ENCODE measurements at places on chromosomes 3 and 15. TPM values are rescaled to one million over a fixed set of nuclear protein-coding genes. Genes with fewer than 3 reads are reported as not detected.

DNA sequence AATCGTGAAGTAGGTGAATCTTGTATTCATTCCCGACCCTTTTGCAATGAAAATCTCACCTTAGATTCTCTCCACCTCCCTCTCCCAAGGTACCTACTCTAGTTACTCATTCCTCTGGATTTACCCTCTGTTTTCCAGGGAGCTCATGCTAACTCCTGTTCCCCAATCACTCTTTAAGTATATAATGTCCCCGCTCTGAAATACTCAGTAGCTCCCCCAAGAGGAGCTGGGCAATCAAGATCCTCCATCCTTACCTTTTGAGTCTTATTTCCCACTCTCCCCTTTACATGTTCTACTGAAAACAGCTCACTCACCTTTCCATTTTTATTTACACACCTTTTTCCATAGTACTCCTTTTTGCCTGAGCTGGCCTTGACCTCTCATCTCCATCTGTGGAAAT is 599.9 kb downstream of the RBMS3 start:
- no peak for DNase-seq
- no peak overlapping the region for H3K4me3 ChIP-seq
- H3K4me1 ChIP-seq, result no peaks in the 10 kb centered on the region
- no peaks in the 10 kb centered on the region for H3K27me3 ChIP-seq

GPR149 gene
- polyA plus RNA-seq, result not detected

- no peak overlapping the region for H3K4me3 ChIP-seq
These were observed 59.1 kb upstream of the PYDC2 start for GRCh38 chr3:191401775-191402357.

DNA sequence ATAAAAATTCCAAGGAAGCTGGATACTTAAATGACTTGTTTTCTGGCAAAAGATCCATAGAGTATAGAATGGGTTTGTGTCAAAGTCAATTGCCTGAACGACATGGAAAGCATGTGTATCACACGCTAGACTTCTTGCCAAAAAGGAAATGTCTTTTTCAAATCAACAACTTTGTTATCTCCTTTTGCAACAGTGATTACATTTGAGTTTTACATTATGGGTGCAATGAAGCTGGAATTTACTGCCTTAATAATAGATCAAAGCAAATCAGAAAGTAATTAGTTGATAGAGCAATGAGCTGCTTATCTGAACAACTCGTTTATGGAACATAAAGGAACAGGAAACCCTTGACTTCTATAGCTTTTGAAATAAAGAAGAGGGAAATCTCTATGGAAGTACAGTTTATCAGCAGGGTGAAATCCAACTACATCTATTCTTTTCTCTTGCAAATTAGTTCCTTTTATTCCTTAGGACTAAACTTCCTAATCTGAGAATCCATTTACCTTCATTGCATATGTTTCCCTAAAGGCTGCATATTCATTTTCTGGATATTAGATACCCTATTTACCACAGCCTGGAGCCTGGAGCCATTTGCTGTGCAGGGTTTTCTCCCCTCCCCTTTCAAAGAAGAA is 415.1 kb upstream of the NECTIN3 start:
- H3K27ac ChIP-seq, result no peak overlapping the region
- H3K4me1 ChIP-seq, result no peaks in the 10 kb centered on the region
- no peaks in the 10 kb centered on the region for H3K36me3 ChIP-seq
- no peak overlapping the region for H3K4me3 ChIP-seq

DNA sequence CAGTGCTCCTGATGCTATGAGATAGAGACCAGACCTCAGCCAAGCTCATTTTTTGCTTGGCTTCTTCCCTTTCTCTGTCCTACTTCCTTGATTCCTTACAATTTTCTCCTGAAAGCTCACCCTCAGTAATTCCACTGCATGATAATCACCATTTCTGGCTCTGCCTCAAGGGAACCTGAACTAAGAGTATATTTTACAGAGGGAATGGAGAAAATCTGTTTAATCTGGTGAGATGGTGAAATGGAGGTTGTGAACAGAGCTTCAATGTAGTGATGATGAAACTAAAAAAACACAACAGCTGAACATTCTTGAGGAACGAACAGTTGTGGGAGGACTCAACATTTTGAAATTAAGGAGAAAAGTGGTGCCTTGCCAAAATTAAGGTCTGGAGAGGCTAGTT is 16.3 kb downstream of the HHLA2 start:
- no peaks in the 10 kb centered on the region for H3K36me3 ChIP-seq
- no peaks in the 10 kb centered on the region for H3K4me1 ChIP-seq
- no peak overlapping the region for H3K27ac ChIP-seq

GPR27 gene
- polyA plus RNA-seq, result 1.4 TPM

GRCh38 chr3:16496008-16496407 is 17.5 kb downstream of the RFTN1 start:
- peak overlapping the region; percentile 52 for H3K4me3 ChIP-seq
- H3K27ac ChIP-seq, result peak overlapping the region; percentile 36
- H3K27me3 ChIP-seq, result no peaks in the 10 kb centered on the region
- peaks cover 49% of the 10 kb centered on the region for H3K4me1 ChIP-seq
- H3K36me3 ChIP-seq, result peaks cover 33% of the 10 kb centered on the region

DNA sequence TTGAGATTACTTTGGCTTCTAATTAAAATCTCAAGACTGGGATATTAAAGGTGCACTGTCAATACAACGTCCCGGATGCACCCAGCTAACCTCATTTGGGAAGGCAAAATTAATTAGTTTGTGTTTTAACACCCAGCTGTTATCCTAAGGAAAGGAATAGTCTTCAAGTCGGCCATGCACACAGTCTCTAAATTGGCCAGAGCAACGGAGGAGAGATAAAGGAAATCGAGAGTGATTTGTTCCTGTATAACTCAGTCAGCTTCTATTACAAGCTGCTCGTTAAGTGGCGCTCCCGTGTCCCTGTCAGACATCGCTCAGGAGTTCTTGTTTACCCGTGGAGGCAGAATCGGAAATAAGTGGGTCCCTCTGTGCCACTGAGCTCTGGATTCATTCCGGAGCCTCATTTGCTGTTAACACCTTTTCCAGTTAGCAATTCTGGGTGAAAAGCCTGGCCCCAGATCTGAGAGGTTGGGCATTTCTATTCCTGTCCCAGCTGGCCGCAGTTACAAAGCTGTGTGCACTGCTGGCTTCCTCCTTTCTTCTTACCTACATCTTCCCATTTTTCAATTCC is 63.9 kb downstream of the ST8SIA2 start:
- H3K4me3 ChIP-seq, result no peak overlapping the region
- H3K4me1 ChIP-seq, result no peaks in the 10 kb centered on the region
- DNase-seq, result no peak
- H3K36me3 ChIP-seq, result no peaks in the 10 kb centered on the region
- H3K27me3 ChIP-seq, result no peaks in the 10 kb centered on the region

- no peaks in the 10 kb centered on the region for H3K36me3 ChIP-seq
- no peak for DNase-seq
- no peak overlapping the region for H3K4me3 ChIP-seq
- no peaks in the 10 kb centered on the region for H3K4me1 ChIP-seq
These were observed 12.2 kb downstream of the IL5RA start for GRCh38 chr3:3097958-3098357.

- no peak for DNase-seq
- H3K36me3 ChIP-seq, result no peaks in the 10 kb centered on the region
- H3K4me3 ChIP-seq, result no peak overlapping the region
- no peaks in the 10 kb centered on the region for H3K27me3 ChIP-seq
- H3K4me1 ChIP-seq, result peaks cover 5% of the 10 kb centered on the region
- no peak overlapping the region for H3K27ac ChIP-seq
These were observed 91.1 kb downstream of the LIPC start for GRCh38 chr15:58522865-58523264.

DNA sequence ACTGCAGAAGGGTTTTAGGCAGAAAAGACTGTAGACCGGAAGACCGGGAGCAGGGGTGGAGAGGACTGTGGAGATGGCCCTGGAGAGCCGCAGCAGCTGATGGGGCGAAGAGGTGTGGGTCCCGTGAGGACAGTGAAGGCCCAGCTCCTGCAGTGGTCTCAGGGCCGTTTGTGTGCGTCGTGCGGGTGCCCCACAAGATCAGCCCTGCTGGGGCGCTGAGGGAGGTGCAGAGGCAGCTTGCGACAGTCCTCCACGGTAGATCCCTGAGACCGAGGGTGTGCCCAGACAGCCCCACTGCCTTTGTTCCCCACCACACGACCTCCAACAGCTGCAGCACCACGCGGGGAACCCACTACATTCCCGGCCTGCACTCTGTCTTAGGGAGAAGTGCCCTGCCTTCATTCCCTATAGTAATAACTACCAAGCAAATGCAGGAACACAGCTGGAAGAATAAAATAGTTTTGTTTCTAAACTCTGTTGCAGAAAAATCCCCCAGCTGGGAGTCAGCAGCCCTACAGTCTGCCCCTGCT is 19.0 kb upstream of the CRABP1 start:
- no peaks in the 10 kb centered on the region for H3K4me1 ChIP-seq
- H3K36me3 ChIP-seq, result no peaks in the 10 kb centered on the region
- H3K27me3 ChIP-seq, result no peaks in the 10 kb centered on the region
- no peak for DNase-seq
- H3K4me3 ChIP-seq, result no peak overlapping the region

DNA sequence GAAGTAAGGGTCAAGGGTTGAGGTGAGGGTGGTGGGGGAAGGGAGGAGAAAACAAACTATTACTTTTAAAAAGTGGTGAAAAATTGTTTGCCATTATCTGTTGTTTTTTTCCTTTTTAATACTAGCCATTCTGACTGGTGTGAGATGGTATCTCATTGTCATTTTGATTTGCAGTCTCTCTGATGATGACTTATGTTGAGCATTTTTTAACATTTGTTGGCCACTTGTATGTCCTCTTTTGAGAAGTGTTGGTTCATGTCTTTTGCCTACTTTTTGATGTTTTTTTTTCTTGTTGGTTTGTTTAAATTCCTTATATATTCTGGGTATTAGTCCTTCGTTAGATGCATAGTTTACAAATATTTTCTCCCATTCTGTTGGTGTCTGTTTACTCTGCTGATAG is 185.9 kb upstream of the ANKRD28 start:
- H3K4me3 ChIP-seq, result no peak overlapping the region
- H3K36me3 ChIP-seq, result no peaks in the 10 kb centered on the region
- H3K27me3 ChIP-seq, result peaks cover 3% of the 10 kb centered on the region
- no peaks in the 10 kb centered on the region for H3K4me1 ChIP-seq
- no peak for DNase-seq

GRCh38 chr15:31440754-31441311 is 114.2 kb downstream of the KLF13 start:
- H3K27ac ChIP-seq, result peak overlapping the region; percentile 23
- no peaks in the 10 kb centered on the region for H3K36me3 ChIP-seq
- peak overlapping the region; percentile 18 for H3K4me3 ChIP-seq
- peaks cover 25% of the 10 kb centered on the region for H3K4me1 ChIP-seq
- peak; percentile 14 for DNase-seq

- no peak overlapping the region for H3K27ac ChIP-seq
- H3K4me3 ChIP-seq, result no peak overlapping the region
- H3K4me1 ChIP-seq, result no peaks in the 10 kb centered on the region
These were observed 305.4 kb downstream of the MEX3B start for GRCh38 chr15:81740416-81740815.

- peaks cover 31% of the 10 kb centered on the region for H3K4me1 ChIP-seq
- H3K27me3 ChIP-seq, result no peaks in the 10 kb centered on the region
- H3K4me3 ChIP-seq, result no peak overlapping the region
- H3K27ac ChIP-seq, result no peak overlapping the region
These were observed 28.5 kb upstream of the TATDN2 start for GRCh38 chr3:10219737-10220136.

KLHL24 gene
- 61.0 TPM for polyA plus RNA-seq

BCHE gene
- not detected for polyA plus RNA-seq

DNA sequence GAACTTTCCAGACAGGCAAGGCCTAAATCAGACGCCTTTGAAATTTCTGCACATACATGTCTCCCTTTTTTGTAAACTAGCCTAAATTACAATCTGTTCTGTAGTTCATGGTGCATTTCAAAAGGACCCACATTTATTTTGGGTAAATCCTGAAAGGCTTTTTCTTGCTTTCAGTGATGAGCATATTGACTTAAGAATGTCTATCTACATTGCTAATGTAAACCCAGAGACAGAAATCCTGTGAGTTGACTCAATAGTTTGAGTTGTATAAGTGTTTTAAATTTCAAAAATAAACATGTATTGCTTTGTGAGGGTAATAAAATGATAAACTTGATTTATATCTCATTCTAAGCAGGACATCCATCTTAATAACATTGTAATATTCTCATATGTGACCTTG is 977.0 kb upstream of the NR2F2 start:
- no peak overlapping the region for H3K4me3 ChIP-seq

- no peaks in the 10 kb centered on the region for H3K27me3 ChIP-seq
- no peaks in the 10 kb centered on the region for H3K36me3 ChIP-seq
- DNase-seq, result no peak
- H3K27ac ChIP-seq, result no peak overlapping the region
These were observed 50.4 kb upstream of the MYZAP start for GRCh38 chr15:57541271-57541670.

GNAT1 gene
- polyA plus RNA-seq, result not detected

- H3K4me3 ChIP-seq, result no peak overlapping the region
- no peaks in the 10 kb centered on the region for H3K36me3 ChIP-seq
- H3K27ac ChIP-seq, result no peak overlapping the region
- no peaks in the 10 kb centered on the region for H3K4me1 ChIP-seq
- no peaks in the 10 kb centered on the region for H3K27me3 ChIP-seq
These were observed 417.2 kb upstream of the ATP10A start for GRCh38 chr15:26280281-26280680.

DNA sequence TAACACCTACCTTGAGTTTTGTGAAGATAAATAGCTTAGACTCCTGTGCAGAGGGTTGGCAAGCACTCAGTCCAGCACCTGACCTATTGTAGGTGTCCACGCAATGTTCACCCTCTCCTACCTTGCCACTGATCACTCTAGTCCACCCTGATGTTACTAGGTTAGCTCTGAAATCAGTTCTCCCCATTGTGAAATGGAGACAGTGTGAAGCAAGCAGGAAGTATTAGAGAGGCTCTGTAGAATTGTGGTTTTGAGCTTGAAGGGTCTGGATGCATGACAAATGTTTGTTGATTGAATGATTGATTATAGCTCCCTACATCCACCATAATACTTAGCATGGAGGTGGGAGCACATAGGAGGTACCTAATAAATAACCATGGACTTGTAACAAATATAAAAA is 199.7 kb downstream of the RPLP1 start:
- no peak overlapping the region for H3K4me3 ChIP-seq
- H3K36me3 ChIP-seq, result no peaks in the 10 kb centered on the region
- no peaks in the 10 kb centered on the region for H3K4me1 ChIP-seq
- no peak for DNase-seq
- H3K27ac ChIP-seq, result no peak overlapping the region

DNA sequence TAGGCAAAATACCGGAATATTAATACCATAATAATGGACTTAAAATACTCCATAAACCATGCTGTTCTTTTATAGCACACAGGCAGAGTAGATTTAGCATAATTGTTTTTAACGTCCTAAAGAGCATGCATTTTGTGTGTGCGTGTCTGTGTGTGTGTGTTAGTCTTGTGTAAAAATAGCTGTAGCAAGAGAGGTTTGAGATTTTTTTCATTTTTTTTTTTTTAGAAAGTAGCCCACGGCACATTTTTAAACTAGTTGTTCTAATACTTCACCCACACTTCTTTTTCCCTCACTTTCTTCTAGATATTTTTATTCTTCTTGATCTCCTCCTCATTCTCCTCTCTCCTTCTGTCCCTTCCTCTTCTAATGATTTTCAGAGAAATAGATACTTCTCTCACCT is 7.5 kb upstream of the ST3GAL6 start:
- H3K4me3 ChIP-seq, result no peak overlapping the region
- H3K27ac ChIP-seq, result no peak overlapping the region
- no peaks in the 10 kb centered on the region for H3K4me1 ChIP-seq
- H3K27me3 ChIP-seq, result peaks cover 5% of the 10 kb centered on the region

GOLGA8M gene
- not detected for polyA plus RNA-seq

- no peak overlapping the region for H3K4me3 ChIP-seq
- no peak overlapping the region for H3K27ac ChIP-seq
- no peaks in the 10 kb centered on the region for H3K27me3 ChIP-seq
- peak; percentile 47 for DNase-seq
These were observed 371.7 kb upstream of the GBE1 start for GRCh38 chr3:82133070-82133606.

Data from CD4-positive, CD25-positive, alpha-beta regulatory T cell (primary cell).